ENCODE measurements at places on chromosomes 16 and 17. TPM values are rescaled to one million over a fixed set of nuclear protein-coding genes. Genes with fewer than 3 reads are reported as not detected.

Gene RILP
- 11.0 TPM for total RNA-seq

Gene SCRN2
- total RNA-seq = 22.3 TPM

Gene MEIOC
- not detected for total RNA-seq

Gene ACSM2B
- not detected for total RNA-seq

Gene TPSAB1
- not detected for total RNA-seq

Data from fibroblast of lung (primary cell).